Fibroblast of skin of abdomen (primary cell): ENCODE measurements at places on chromosomes 2 and 18.

DNA sequence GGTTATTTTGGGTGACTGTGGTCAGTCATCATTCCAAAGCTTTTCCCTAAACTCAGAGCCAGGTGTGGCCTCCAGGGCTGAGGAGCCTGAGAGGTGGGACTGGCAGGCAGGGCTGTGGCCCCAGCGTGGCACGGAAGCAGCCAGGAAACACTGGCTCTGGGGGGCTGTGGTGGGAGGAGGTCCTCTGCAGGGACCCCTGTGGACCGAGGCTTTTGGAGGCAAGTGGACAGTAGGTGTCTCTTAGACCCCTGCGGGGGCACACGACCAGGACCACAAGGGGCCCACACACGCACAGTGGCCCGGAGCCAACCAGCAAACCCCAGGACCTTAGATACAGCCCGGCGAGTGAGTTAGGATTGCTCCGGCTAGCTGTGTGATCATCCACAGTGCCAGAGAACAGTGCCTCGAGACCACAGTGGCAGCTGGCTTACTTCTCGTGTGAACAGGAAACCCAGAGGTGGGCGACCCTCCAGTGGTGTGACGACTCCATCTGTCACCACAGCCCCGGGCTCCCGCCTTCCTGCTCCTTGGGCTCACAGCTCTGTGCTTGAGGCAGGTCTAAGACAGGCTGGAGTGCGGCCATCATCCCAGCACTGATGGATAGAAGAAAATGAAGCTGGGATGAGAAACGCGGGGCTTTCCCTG, 1.6 kb upstream of the RTP5 start:
- DNase-seq, result no peak

GRCh38 chr2:112140205-112140802, 2.1 kb downstream of the FBLN7 start:
- DNase-seq, result no peak

DNA sequence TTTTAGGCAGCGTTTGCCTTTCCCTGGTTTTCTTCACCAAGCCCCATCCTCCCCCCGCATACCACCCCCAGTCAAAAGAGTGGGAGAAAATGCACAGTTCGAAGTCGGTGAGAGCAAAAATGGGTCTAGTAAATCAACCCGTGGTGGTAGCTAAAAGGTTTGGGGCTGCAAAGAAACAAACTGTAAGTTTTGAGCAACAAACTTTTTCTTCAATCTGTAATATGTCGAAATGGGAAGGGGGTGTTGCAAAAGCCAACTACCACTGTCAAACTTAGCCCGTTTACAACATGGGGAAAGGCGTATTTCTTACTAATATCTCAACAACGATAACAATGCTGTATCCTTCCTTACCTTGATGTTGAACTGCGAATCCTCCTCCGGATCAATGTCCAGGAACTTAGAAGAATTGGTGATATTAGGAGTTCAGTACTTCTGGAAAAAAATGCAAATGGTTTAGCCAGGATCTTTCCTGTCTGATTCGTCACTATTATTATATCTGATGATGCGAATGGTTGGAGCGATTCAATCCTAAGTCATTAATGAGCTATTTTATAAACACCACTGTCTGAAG, 2.4 kb upstream of the SATB2 start:
- peak; percentile 45 for DNase-seq

GRCh38 chr2:233354971-233355574, 779 bp downstream of the DGKD start:
- no peak for DNase-seq

DNA sequence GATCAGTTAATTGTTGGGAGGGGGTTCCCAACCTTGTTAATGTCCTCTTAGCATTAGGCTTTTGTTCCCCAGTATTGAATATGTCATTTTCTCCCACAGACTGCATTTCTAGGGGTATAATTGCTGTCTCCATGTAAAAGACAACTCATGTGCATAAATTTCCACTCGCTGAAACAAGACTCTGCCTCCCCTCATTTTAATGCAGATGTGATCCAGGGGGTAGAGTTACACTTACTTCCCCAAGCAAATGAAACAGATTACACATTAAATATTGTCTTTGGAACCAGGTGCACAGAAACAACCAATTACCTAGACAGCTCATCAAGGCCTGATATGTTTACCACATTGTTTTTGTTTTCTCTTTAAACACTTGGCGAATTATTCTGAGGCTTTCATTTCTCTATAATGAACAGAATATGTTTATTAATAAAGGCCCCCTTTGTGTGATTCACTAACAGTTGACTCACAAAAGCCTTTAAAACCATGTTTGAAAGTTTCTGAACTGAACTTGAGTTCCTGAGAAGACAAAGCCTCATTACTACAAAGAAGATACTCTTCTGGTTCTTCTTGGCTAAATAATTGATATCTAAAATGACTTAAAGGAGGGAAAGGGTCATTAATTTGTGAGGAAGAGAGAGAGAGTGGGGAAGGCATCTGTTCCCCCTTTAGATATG, 15.0 kb upstream of the ACVR1 start:
- no peak for DNase-seq

GRCh38 chr2:74391209-74391579, 11.1 kb upstream of the DCTN1 start:
- DNase-seq, result no peak

GRCh38 chr2:168052773-168053172, 194.6 kb downstream of the STK39 start:
- no peak for DNase-seq

DNA sequence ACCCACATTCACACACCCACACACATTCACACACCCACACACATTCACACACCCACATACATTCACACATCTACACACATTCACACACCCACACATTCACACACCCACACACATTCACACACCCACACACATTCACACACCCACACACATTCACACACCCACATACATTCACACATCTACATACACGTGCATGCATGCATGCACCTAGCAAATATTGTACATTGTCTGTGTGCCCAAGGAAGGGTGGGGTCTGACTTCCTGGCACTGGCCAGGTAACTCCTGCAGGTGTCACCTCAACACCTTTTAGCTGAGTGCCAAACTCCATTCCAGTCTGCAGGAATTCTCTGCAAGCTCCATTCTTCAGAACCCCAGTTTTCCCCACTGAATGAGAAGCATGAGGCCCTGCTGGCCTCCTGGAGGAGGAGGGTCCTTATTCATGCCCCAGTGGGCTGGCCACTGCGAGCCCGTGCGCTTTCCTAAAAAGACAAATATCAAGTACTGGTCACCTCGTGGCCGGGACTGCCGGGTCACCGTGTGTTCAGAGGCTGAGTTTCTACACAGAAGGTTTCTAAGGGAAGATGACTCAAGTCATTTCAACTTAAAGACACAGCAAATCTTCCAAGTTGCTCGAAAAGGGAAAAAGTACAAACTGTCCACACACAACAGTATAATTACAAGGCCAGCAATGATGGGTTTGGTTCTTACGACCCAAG, 131.5 kb downstream of the HDAC4 start:
- DNase-seq, result no peak

GRCh38 chr2:28282861-28283646, 109.6 kb upstream of the FOSL2 start:
- no peak for DNase-seq

GRCh38 chr2:116733699-116734098, 1080.8 kb upstream of the DDX18 start:
- no peak for DNase-seq
